ENCODE measurements at places on chromosomes 3 and 15. TPM values are rescaled to one million over a fixed set of nuclear protein-coding genes. Genes with fewer than 3 reads are reported as not detected.

Gene NAA80
- total RNA-seq, result 8.7 TPM

Gene CPNE4
- total RNA-seq, result not detected

Gene P3H2
- total RNA-seq, result 11.4 TPM

- H3K36me3 ChIP-seq, result no peaks in the 10 kb centered on the region
- no peaks in the 10 kb centered on the region for H3K27me3 ChIP-seq
- no peaks in the 10 kb centered on the region for H3K4me1 ChIP-seq
These were observed 129.2 kb upstream of the DPH6 start for GRCh38 chr15:35674873-35675781.

Gene ZBBX
- 1.0 TPM for total RNA-seq

Gene WDR93
- total RNA-seq, result 0.22 TPM

- H3K36me3 ChIP-seq, result no peaks in the 10 kb centered on the region
- peaks cover 22% of the 10 kb centered on the region for H3K27me3 ChIP-seq
- no peak for DNase-seq
- H3K4me1 ChIP-seq, result no peaks in the 10 kb centered on the region
These were observed 75.8 kb downstream of the RORA start for GRCh38 chr15:61153291-61153690.

Gene TEX55
- total RNA-seq, result 0.33 TPM

GRCh38 chr3:197327701-197328100 is 29.3 kb upstream of the DLG1 start:
- no peaks in the 10 kb centered on the region for H3K36me3 ChIP-seq
- H3K27me3 ChIP-seq, result no peaks in the 10 kb centered on the region
- no peaks in the 10 kb centered on the region for H3K4me1 ChIP-seq
- no peak overlapping the region for H3K27ac ChIP-seq
- DNase-seq, result no peak

DNA sequence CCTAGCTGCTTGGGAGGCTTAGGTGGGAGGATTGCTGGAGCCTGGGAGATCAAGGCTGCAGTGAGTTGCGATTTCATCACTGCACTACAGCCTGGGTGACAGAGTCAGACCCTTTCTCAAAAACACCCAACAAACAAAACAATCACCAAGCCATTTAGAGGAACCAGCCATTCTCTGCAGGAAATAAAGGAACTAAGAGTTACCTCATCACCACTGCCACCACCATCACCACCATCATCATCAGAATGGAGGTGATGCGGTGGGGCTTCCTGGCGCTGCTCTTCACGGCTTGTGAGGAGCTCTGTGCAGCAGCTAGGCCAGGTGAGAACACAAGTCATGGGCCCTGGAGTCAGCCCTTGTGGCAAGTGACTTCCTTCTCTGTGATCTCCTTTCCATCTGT is 37.7 kb upstream of the KLHL25 start:
- DNase-seq, result no peak
- H3K4me3 ChIP-seq, result no peak overlapping the region
- no peak overlapping the region for H3K27ac ChIP-seq
- H3K36me3 ChIP-seq, result no peaks in the 10 kb centered on the region
- no peaks in the 10 kb centered on the region for H3K27me3 ChIP-seq

Gene SPINK8
- not detected for total RNA-seq

DNA sequence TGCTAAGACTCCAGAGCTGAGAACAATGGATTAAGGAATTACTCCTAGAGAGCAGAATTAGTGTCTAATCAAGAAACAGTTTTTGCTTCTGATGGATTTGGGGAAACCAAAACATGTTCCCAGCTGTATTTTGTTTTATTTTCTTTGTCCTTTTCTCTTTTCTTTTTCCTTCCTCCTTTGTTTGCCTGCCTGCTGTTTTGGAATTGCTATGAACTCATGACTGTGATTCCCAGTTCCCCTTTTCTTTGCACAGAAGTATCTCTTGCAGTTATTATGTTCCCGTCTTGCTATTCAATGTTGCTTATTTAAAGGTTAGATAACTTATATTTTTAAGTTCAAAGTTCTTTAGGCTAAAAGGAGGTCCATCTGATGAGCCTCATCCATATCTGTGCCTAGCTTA is 77.0 kb upstream of the GBE1 start:
- H3K27me3 ChIP-seq, result no peaks in the 10 kb centered on the region
- peaks cover 16% of the 10 kb centered on the region for H3K4me1 ChIP-seq
- H3K4me3 ChIP-seq, result no peak overlapping the region
- H3K27ac ChIP-seq, result no peak overlapping the region
- DNase-seq, result no peak
- no peaks in the 10 kb centered on the region for H3K36me3 ChIP-seq

- peaks cover 12% of the 10 kb centered on the region for H3K36me3 ChIP-seq
- no peaks in the 10 kb centered on the region for H3K27me3 ChIP-seq
- DNase-seq, result no peak
- H3K27ac ChIP-seq, result peak overlapping the region; percentile 74
- peak overlapping the region; percentile 94 for H3K4me3 ChIP-seq
- H3K4me1 ChIP-seq, result peaks cover 31% of the 10 kb centered on the region
These were observed 639 bp upstream of the POLR2M start for GRCh38 chr15:57705746-57706404.

Gene SLC22A14
- total RNA-seq, result not detected

GRCh38 chr3:189460511-189460910 is 170.7 kb upstream of the TP63 start:
- no peak overlapping the region for H3K27ac ChIP-seq
- H3K36me3 ChIP-seq, result no peaks in the 10 kb centered on the region
- DNase-seq, result no peak
- peaks cover 4% of the 10 kb centered on the region for H3K4me1 ChIP-seq
- H3K4me3 ChIP-seq, result no peak overlapping the region

Gene ZIC1
- not detected for total RNA-seq

Gene RETNLB
- total RNA-seq, result not detected

Gene SNX22
- total RNA-seq, result not detected

DNA sequence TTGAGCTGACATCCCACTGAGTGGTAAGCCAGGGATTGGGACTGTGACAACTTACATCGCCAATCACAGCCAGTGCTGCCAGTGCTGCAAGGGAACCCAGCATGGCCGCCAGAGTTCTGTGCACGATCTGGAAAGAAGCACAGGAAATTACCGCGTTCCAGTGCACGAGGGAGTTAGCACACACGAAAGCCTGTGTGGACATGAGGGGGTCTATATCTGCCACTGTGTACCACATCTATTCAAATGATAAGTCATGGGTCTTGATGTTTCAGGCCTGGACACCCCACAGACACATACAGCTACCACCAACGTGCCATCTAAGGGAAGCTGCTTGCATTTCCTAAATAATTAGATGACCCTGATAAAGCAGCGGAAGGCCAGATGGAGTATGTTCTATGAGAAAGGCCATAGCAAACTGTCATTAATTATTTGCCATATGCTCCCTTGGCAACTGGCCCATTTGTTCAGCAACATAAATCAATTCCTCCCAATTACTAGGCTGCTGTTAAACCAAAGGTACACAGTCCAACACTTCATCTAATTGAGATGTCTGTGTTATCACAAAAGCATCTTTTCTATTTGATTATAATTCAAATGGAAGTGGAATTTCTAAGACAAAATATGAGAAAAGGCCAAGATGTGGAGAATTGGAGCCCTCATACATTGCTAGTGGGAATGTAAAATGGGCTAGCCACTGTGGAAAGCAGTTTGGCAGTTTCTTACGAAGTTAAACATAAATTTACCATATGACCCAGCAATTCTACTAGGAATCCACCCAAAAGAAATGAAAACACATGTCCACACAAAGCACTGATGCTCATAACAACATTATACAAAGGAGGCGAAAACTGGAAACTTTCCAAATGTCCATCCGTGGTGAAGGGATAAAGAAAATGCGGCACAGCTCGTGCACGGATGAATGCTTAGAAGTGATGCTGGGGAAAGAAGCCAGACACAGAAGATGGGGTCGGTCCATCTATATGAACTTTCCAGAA is 108.3 kb downstream of the OCA2 start:
- H3K27me3 ChIP-seq, result no peaks in the 10 kb centered on the region
- no peak overlapping the region for H3K27ac ChIP-seq
- no peaks in the 10 kb centered on the region for H3K4me1 ChIP-seq
- H3K4me3 ChIP-seq, result no peak overlapping the region
- DNase-seq, result no peak

DNA sequence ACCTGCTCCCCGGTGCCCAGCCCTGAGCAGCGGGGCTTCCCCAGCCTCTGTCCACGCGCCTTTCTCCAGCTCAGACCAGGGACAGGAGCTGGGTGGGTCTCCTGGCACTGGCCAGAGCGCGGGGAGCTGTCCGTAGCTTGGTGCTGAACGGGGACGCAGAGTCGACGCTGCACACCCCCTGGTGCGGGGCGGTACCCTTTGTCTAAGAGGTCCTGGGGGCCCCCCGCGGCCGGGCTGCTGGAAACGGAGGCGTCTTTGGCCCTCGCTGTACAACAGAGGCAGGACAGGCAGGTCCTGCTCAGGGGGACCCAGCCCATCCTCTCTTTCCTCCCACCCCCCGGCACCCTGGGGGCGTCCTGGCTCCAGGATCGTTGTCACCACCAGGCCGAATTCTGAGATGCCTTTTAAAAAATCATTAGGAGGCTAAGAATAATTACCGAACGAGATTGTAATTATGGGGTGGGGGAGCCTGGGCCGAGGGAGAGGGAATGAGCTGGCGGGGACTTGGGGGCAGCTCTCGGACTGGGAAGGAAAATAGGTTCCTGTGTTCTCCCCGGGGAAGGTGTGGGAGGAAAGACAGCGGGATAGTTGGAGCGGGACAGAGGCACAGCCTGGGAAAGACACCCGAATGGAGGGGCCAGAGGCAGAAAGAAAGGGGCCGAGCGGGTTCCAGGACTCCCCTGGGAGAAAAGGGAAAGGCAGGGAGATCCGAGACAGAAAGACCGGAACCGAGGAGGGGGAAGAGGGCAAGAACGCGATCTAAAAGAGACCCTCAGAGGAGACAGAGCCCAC is 4.1 kb upstream of the SKOR1 start:
- peak; percentile 22 for DNase-seq
- no peak overlapping the region for H3K27ac ChIP-seq
- no peak overlapping the region for H3K4me3 ChIP-seq
- H3K36me3 ChIP-seq, result no peaks in the 10 kb centered on the region
- H3K4me1 ChIP-seq, result no peaks in the 10 kb centered on the region
- peaks cover 41% of the 10 kb centered on the region for H3K27me3 ChIP-seq

- H3K4me1 ChIP-seq, result peaks cover 20% of the 10 kb centered on the region
- H3K4me3 ChIP-seq, result peak overlapping the region; percentile 52
- no peaks in the 10 kb centered on the region for H3K36me3 ChIP-seq
- no peaks in the 10 kb centered on the region for H3K27me3 ChIP-seq
- no peak for DNase-seq
These were observed 900 bp upstream of the HYAL3 start for GRCh38 chr3:50299929-50300680.

GRCh38 chr15:44726568-44727484 is 9.5 kb upstream of the TRIM69 start:
- peak overlapping the region; percentile 10 for H3K4me3 ChIP-seq
- no peaks in the 10 kb centered on the region for H3K27me3 ChIP-seq
- H3K36me3 ChIP-seq, result no peaks in the 10 kb centered on the region
- peaks cover 34% of the 10 kb centered on the region for H3K4me1 ChIP-seq
- H3K27ac ChIP-seq, result peak overlapping the region; percentile 89
- peak; percentile 92 for DNase-seq

Gene C3orf22
- total RNA-seq, result not detected

GRCh38 chr3:194784361-194784760 is 98.7 kb downstream of the FAM43A start:
- DNase-seq, result no peak
- no peak overlapping the region for H3K4me3 ChIP-seq
- H3K27me3 ChIP-seq, result no peaks in the 10 kb centered on the region
- no peak overlapping the region for H3K27ac ChIP-seq
- H3K4me1 ChIP-seq, result no peaks in the 10 kb centered on the region
- H3K36me3 ChIP-seq, result no peaks in the 10 kb centered on the region

Gene FOXB1
- not detected for total RNA-seq

DNA sequence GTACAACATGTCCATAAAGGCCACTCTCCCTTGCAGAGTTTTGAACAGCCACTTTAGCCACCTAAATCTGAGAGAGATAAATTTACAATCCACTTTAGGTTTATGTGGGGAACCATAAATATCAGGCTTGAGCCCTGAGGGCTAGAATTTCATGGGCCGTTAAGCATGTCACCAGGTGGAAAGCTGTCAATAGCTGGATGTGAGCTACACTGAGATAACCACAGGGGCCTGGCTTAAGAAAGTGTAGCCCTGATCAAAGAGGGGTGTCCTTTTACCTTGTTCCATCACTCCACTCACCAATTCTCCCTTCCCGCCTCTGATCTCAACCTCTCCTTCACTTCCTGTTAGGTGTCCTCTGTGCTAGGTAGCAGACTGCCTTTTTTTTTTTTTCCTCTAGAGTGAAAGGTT is 172.8 kb upstream of the ICE2 start:
- peaks cover 95% of the 10 kb centered on the region for H3K27me3 ChIP-seq
- no peaks in the 10 kb centered on the region for H3K4me1 ChIP-seq
- no peak for DNase-seq
- H3K36me3 ChIP-seq, result no peaks in the 10 kb centered on the region
- no peak overlapping the region for H3K4me3 ChIP-seq
- no peak overlapping the region for H3K27ac ChIP-seq

- H3K4me1 ChIP-seq, result no peaks in the 10 kb centered on the region
- H3K27me3 ChIP-seq, result no peaks in the 10 kb centered on the region
- H3K4me3 ChIP-seq, result no peak overlapping the region
- no peaks in the 10 kb centered on the region for H3K36me3 ChIP-seq
- no peak overlapping the region for H3K27ac ChIP-seq
These were observed 30.3 kb upstream of the GADL1 start for GRCh38 chr3:30924763-30925162.

Gene CCDC33
- not detected for total RNA-seq

Gene PLCB2
- total RNA-seq, result 1.3 TPM

GRCh38 chr3:102577082-102577789 is 142.4 kb downstream of the ZPLD1 start:
- H3K36me3 ChIP-seq, result no peaks in the 10 kb centered on the region
- H3K4me1 ChIP-seq, result no peaks in the 10 kb centered on the region
- no peaks in the 10 kb centered on the region for H3K27me3 ChIP-seq
- H3K4me3 ChIP-seq, result no peak overlapping the region

- H3K4me3 ChIP-seq, result no peak overlapping the region
- H3K36me3 ChIP-seq, result 0 out of 2 replicates have a peak, but pooled peaks cover 2% of the 10 kb centered on the region
- DNase-seq, result no peak
- H3K4me1 ChIP-seq, result peaks cover 25% of the 10 kb centered on the region
- no peaks in the 10 kb centered on the region for H3K27me3 ChIP-seq
- H3K27ac ChIP-seq, result no peak overlapping the region
These were observed 3.5 kb downstream of the LPP start for GRCh38 chr3:188157407-188157806.

DNA sequence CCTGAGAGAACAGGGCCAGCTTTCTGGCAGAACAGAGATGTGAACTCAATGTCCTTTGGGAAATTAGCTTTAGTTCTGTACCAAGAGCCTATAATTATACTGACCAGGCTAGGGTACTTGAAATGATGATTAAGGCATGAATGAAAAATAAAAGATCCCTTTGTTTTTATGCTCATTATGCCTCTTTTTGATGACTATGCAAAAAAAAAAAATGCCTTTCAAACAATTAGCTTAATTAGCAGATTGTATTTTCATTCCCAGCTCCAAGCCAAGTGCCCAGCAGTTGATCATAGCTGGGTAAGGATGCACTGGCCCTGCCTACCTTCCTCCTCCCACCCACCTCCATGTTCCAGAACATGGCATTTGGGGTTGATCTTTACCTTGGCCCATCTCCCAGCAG is 56.8 kb downstream of the LYZL4 start:
- peaks cover 84% of the 10 kb centered on the region for H3K27me3 ChIP-seq
- H3K4me1 ChIP-seq, result no peaks in the 10 kb centered on the region
- no peak overlapping the region for H3K4me3 ChIP-seq
- H3K27ac ChIP-seq, result no peak overlapping the region
- H3K36me3 ChIP-seq, result no peaks in the 10 kb centered on the region

Gene FHIT
- total RNA-seq, result 1.2 TPM

Gene TRIM42
- total RNA-seq, result not detected

Gene SYNM
- 9.9 TPM for total RNA-seq

Data from PC-3 (cell line).